ENCODE measurements at places on chromosomes 12 and 14.
A peak's percentile ranks its signal among the peaks of the same experiment; 100 is the strongest.

GRCh38 chr12:59833408-59833807 lies 237.6 kb downstream of the SLC16A7 start:
- DNase-seq, result no peak

DNA sequence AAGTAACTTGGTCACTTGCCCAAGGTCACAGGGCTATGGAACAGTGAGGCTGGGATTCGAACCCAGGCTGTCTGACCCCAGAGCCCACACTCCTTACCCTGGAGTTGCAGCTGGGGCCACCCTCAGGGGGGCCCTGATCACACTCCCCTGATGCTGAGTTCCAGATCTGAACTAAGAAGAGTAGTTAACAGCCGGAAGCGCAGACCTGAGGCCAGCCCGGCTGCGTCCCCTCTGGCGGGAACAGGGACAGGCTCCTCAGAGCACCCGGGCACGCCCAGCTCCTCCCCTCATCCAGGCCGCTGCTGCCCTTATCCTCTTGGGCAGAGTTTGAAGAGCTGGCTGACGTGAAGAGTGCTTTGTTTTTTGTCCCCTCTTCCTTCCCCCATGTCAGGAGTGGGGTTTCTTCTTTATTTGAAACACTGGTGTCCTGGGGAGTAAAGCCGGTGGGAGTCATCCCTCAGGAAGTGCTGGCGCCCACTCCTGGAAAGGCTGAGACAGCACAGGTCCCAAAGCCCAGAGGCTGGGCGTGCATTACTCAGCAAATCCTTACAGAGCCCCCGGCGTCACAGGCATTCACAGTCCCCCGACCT lies 8.7 kb downstream of the PHB2 start:
- DNase-seq, result peak; percentile 85

- DNase-seq, result no peak
These were observed 782.9 kb downstream of the BCL11B start for GRCh38 chr14:98489115-98489514.

DNA sequence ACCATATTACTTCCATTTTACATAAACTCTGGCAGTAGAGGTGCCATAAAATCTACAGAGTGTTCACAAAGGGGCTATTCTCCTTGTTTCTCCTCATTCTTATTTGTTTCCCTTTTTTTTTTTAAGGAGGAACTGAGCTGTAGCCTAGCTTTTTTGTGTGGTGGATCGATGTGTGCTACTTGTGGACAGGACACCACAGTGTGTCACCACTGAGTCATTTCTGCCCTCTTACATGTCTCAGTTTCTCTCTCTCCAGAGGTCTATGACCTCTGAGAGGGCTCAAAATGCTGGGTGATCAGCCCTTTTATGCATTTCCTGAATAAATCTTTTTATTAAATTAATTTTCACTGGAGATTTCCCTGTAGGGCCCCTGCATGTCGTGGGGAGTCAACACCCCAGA lies 370.2 kb downstream of the ADGRD1 start:
- no peak for DNase-seq

GRCh38 chr12:98401427-98401826 lies 114.0 kb upstream of the TMPO start:
- DNase-seq, result no peak

GRCh38 chr14:59394268-59394667 lies 70.9 kb downstream of the GPR135 start:
- DNase-seq, result no peak

GRCh38 chr14:102629011-102629444 lies 36.6 kb downstream of the RCOR1 start:
- no peak for DNase-seq

- DNase-seq, result no peak
These were observed 30.4 kb upstream of the VWF start for GRCh38 chr12:6154730-6155459.

DNA sequence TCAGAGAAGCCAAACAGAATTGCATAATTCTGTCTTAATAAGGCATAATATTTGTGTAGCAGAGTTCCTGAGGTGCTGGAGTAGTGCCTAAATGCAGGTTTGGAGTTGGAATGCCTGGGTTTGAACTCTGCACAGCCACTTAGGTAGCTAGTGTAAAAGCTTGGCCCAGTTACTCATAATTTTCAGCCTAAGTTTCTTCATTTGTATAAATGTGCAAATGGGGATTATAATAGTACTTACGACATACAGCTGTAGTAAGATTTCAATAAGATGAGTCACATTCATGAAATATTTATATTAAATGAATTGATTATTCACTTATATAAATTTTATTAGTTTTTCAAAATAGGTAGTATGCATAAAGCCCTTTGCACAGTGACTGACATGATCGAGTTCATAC lies 175.8 kb downstream of the DERA start:
- DNase-seq, result no peak
